ENCODE measurements at places on chromosomes 13 and 19.
A peak's percentile ranks its signal among the peaks of the same experiment; 100 is the strongest.

DNA sequence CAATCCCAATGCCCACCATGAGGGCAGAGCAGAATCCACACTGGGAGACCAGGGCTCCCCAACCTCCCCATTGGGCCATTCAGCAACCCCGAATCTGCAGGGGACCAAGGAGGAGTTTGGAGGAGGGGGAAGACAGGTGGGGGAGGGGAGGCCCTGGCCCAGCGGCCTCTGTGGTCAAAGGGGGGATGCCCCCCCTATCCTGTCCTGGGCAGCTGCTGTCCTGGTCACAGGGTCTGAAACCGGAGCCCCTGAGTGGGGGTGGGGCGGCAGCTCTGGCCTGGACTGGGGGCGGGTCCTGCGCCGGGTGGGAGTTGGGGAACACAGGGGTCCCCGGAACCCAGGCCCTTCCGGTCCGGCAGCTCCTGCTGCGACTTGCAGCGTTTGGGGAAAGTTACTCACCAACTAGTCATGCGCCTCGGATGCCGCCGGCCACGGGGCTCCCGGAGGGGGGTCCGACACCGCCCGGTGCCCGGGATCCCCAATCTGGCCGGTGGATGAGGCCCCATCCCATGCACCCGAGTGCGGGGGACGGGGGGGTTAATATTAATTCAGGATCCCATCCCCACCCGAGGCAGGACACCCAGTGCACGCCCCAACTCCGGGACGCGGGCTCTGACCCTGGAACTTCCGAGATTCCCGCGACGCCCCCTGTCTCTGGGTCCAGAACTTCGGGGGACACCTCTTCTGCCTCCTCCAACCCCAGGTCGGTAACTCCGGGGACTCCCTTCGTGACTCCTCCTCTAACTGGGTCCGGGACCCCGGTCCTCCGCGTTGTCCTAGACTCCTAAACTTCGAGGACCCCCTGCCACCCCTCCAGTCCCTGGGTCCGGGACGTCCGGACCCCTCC is 872 bp downstream of the HOMER3 start:
- no peak for DNase-seq

DNA sequence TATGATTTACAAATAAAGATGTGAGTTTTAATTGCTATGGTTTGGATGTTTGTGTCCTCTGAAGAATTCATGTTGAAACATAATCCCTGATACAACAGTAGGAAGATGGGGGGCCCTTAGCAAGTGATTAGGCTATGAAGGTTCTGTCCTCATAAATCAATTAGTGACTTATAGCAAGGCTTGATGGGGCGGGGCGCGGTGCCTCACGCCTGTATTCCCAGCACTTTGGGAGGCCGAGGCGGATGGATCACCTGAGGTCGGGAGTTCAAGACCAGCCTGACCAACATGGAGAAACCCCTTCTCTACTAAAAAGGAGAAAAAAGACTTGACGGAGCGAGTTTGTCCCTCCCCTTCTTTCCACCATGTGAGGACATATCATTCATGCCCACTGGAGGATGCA is 2486.5 kb upstream of the PCDH20 start:
- DNase-seq, result no peak

GRCh38 chr13:85608255-85608829 is 190.9 kb downstream of the SLITRK6 start:
- DNase-seq, result no peak

DNA sequence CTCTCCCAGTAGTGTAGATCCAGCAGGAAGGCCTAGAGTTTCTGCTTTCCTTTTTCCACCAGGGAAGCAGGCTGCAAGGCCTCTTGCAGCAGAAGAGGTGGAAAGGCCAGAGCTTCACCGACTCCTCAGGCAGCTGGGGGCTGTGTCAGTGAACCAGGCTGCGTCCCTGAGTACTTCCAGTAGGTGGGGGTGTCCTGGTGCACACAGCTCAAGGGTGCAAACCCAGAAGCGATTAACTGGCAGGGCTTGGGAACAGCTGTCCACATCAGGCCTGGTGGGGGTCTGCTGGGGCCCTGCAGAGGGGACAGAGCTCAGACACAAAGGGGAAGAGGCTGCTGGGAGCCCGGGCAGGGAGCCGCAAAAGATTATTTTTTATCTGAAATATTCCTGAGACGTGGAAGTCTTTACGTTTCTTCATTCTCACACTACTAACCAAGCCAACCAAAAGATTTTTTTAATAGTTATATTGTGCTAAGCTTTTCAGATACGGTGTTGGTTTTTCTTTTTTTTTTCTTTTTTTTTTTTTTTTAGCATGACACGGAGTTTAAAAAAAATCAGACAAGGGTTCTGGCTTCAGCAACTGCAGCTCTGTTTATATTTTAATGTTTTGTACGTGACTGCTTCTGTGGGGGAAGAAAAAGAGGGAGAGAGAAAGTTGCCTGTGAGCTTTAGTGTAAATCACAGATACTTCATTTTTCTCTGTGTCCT is 11.0 kb downstream of the TSHZ3 start:
- DNase-seq, result no peak

DNA sequence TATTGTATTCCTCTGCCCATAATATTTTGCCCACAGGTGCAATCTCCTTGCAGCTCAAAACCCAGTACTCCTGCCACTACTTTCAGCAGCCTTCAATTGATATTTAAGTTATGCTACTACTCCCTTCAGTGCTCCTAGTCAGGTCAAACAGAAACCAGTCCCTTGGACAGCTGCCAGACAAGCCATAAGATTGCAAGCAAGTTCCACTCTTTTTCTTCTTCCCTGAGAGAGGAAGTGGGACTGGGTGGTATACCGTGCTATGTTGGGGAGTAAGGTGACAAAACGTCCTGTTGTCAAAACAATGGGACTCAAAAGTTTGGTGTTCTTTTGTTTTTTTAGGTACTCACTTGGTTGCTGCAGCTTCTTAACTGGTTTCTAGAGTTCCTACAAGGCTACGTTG is 63.1 kb upstream of the FRY start:
- no peak for DNase-seq

- no peak for DNase-seq
These were observed 18.0 kb downstream of the RAB3D start for GRCh38 chr19:11321191-11322126.

DNA sequence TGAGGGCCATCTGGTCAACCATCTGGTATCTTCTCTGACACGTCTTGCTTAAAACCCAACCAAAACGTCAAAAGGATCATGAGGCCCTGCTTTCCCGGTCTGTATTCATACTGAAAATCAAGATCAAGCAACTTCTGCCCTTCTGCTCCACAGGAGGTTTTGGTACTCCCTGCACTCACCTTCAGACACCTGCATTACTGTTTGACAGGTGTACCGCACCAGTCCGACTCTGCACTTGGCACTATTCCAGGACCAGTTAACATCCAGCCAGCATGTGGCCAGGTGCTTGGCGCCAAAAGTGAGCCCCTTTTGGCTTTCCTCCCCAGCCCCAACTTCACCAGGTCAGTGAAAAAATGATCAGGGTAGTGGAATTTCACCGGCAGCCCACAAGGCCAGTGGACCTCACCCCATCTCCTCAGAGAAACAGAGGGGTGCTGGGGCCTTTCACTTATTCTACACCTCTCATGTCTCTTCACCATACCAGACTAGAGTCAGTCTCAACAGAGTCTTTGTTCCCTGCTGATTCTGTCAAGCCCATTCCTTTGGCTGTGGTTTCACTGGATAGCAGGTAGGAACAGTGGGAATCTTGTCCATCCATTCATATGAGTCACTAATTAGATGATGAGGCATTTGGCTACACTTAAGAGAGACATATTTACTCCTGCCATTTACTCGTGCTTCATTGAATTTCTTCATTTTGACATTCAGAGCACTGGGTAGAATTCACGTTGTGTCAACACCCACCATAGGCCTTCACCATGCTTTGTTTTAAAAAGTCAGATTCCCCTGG is 85.3 kb downstream of the ZNF726 start:
- DNase-seq, result no peak

- DNase-seq, result no peak
These were observed 12.5 kb downstream of the FAM124A start for GRCh38 chr13:51234676-51235075.

GRCh38 chr19:38033658-38034491 is 126.9 kb downstream of the SIPA1L3 start:
- DNase-seq, result no peak

GRCh38 chr19:13022859-13023636 is 27.8 kb downstream of the NFIX start:
- DNase-seq, result no peak

DNA sequence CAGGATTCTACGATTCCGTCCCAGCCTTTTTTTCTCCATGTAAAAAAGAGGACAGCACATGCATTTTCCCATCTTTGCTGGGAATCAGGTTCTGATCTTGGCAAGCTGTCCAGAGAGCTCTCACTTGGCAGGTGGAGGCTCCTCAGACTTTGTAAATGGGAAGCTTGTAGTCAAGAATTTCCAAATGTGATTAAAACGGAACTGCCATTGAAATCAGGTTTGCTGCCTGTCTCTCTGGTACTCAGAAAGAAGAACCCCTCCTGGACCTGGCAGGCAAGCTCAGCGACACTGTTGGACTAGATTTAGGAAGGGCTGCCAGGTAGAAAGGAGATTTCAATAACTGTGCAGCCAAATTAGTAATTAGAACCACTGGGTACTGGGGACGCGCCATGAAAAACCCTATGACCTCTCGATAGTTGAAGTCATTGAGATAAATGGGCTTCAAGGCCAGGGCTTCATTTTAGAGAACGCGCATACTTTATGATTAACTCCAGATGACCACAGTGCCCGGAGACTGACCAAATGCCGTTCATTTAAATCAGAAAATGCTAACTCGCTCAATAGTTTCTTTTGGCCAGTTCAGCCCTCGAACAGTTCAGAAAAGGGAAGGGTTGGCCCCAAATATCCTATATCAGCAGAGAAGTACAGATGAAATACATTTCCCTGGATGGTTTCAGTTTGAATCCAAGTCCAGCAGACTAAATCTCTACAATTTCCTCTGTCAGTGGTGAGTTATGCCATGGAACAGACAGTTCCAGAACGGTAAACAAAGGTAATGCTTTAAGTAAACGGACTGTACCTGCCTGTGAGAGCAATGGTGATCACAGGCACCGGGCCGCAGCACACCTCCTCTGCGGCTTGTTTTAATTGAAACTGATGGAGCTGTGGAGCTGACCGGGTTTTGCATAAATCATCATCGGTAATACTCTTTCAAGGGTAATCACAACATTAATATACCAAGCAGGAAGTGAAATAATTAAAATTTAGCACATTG is 517.4 kb downstream of the RFC3 start:
- DNase-seq, result no peak

GRCh38 chr13:46339035-46339666 is 47.9 kb downstream of the RUBCNL start:
- DNase-seq, result no peak

DNA sequence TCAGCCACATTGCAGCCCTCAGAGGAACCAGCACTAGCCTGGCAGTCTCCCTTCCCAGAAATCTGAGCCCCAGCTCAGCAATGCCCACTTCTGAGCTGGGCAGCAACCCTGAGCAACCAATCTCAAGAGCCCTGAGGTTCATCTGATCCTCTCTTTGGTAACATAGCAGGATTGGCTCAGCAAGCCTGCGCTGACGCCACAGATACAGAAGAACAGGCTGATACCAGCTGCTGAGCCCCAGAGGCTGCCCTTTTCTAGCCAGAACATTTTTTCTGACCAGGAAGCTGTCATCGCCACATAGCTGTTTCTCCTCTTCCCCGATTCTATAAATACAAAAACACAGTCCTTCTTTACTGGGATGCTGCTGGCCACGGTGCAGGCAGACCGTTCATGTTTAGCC is 59.8 kb downstream of the TRPM4 start:
- DNase-seq, result no peak

- DNase-seq, result peak; percentile 17
These were observed 3.2 kb upstream of the SPACA6 start for GRCh38 chr19:51689751-51690453.

- no peak for DNase-seq
These were observed 7.6 kb downstream of the NUCB1 start for GRCh38 chr19:48907671-48908070.

GRCh38 chr19:14056069-14056666 is 5.7 kb downstream of the PALM3 start:
- DNase-seq, result no peak

- DNase-seq, result peak; percentile 71
These were observed 6.4 kb downstream of the KLF16 start for GRCh38 chr19:1856698-1857603.

GRCh38 chr19:32387701-32388392 is 17.7 kb upstream of the DPY19L3 start:
- no peak for DNase-seq

- DNase-seq, result no peak
These were observed 13.0 kb upstream of the SPC24 start for GRCh38 chr19:11168568-11168967.
